ENCODE measurements at places on chromosomes 4 and X. TPM values are rescaled to one million over a fixed set of nuclear protein-coding genes. Genes with fewer than 3 reads are reported as not detected.

CTAG1A gene
- not detected for polyA plus RNA-seq

GAR1 gene
- polyA plus RNA-seq = 39.6 TPM

CPLX1 gene
- 1.8 TPM for polyA plus RNA-seq

SHROOM4 gene
- polyA plus RNA-seq = 30.7 TPM

YIPF6 gene
- polyA plus RNA-seq = 42.5 TPM

IRF2 gene
- 49.4 TPM for polyA plus RNA-seq

KCNIP4 gene
- 4.0 TPM for polyA plus RNA-seq

ALAS2 gene
- polyA plus RNA-seq = 27.3 TPM

PGAM4 gene
- polyA plus RNA-seq = 0.26 TPM

ACOT9 gene
- 43.9 TPM for polyA plus RNA-seq

NLGN4X gene
- polyA plus RNA-seq = 2.6 TPM

SRP72 gene
- 136 TPM for polyA plus RNA-seq

CLGN gene
- 3.7 TPM for polyA plus RNA-seq

CT45A9 gene
- not detected for polyA plus RNA-seq

GK2 gene
- polyA plus RNA-seq = not detected

NLRP2B gene
- polyA plus RNA-seq = 0.06 TPM

CSAG3 gene
- not detected for polyA plus RNA-seq

SMPX gene
- polyA plus RNA-seq = 3.2 TPM

STBD1 gene
- 3.9 TPM for polyA plus RNA-seq

RAB41 gene
- 1.2 TPM for polyA plus RNA-seq

GLRA2 gene
- 0.25 TPM for polyA plus RNA-seq

MAGEB10 gene
- polyA plus RNA-seq = 0.10 TPM

XAGE5 gene
- polyA plus RNA-seq = not detected

TGIF2LX gene
- not detected for polyA plus RNA-seq

APBB2 gene
- polyA plus RNA-seq = 52.1 TPM

MTTP gene
- polyA plus RNA-seq = 0.58 TPM

DBET gene
- polyA plus RNA-seq = not detected

All from left lung (tissue), 14 donors.